ENCODE measurements at places on chromosomes 16 and 17. TPM values are rescaled to one million over a fixed set of nuclear protein-coding genes. Genes with fewer than 3 reads are reported as not detected.

- H3K4me3 ChIP-seq = no peak overlapping the region
- no peaks in the 10 kb centered on the region for H3K27me3 ChIP-seq
Observed at GRCh38 chr16:77869997-77870813, 81.8 kb downstream of the VAT1L start.

DNA sequence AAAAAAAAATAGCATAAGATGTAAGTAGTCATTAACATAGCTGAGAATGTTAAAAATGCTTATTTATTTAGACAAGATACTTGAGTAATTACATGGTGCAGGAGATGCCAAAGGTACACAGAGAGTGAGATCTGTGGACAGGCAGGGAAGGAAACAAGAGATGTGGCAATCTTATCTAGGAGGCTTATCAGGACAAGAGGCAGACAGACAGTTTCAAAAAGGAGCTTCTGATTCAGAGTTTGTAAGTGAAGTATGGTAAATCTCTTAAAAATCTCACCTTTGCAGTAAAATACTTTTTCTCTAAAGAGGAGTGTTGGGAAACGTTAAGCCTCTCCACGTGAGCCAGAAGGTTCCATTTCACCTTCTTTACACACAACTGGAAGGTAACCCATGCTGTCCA, 19.9 kb upstream of the GHDC start:
- no peaks in the 10 kb centered on the region for H3K27me3 ChIP-seq
- DNase-seq = no peak
- H3K36me3 ChIP-seq = peaks cover 17% of the 10 kb centered on the region
- no peak overlapping the region for H3K4me3 ChIP-seq
- H3K4me1 ChIP-seq = no peaks in the 10 kb centered on the region
- no peak overlapping the region for H3K27ac ChIP-seq

DNA sequence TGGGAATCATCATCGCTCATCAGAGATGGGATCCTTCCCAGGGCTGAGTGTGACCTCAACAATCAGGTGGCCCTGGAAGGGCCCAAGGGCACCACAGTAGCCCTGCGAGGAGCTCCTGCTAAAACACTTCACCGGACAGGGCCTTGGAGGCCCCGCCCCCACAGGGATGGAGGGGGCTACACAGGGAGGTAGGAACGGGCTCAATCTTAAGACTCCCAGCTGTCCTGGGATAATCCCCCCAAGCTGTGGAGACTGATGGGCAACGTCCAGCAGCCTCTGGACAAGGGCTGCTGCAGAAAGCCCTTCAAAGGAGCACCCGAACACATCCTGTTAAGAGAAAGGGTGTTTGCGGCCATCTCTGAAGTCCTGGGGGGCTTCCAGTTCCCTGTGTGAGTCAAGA, 60.4 kb downstream of the ZNF423 start:
- H3K27ac ChIP-seq = no peak overlapping the region

DNA sequence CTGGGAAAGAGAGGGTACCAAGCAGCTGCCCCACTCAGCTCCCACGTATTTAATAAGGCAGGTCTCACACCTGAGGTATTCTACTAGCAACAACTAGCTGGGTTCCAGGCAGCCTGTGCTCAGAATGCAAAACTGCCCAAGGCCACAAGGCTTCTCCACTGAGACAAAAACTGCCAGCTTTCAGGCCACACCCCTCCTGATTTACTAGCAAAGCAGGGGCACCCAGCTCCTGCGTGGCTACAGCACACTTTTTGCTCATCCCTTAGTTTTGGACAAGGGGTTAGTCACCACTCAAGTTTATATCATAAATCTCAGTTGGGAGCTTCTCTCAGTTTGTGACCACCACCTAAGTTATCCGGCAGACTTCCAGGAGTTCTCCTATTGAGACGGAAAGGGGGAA, 494.6 kb downstream of the CDH11 start:
- no peak overlapping the region for H3K4me3 ChIP-seq
- H3K36me3 ChIP-seq = no peaks in the 10 kb centered on the region
- no peak for DNase-seq

GRCh38 chr16:12170103-12171040, 193.8 kb downstream of the SNX29 start:
- no peak overlapping the region for H3K4me3 ChIP-seq
- no peak for DNase-seq
- H3K4me1 ChIP-seq = no peaks in the 10 kb centered on the region

Gene C17orf78
- total RNA-seq = not detected

GRCh38 chr16:55323637-55324271, at the start of gene IRX6:
Gene IRX6 (plus strand): TSS chr16:55324203. CDS start chr16:55325092, 889 bp downstream.
- H3K4me3 ChIP-seq = no peak within 1 kb of the TSS
- H3K27ac ChIP-seq = no peak within 1 kb of the TSS
- H3K36me3 ChIP-seq = no peaks in the 10 kb centered on the region
- H3K4me1 ChIP-seq = peaks cover 5% of the 10 kb centered on the region
- peak; percentile 84 for DNase-seq
- H3K27me3 ChIP-seq = peaks cover 13% of the 10 kb centered on the region

DNA sequence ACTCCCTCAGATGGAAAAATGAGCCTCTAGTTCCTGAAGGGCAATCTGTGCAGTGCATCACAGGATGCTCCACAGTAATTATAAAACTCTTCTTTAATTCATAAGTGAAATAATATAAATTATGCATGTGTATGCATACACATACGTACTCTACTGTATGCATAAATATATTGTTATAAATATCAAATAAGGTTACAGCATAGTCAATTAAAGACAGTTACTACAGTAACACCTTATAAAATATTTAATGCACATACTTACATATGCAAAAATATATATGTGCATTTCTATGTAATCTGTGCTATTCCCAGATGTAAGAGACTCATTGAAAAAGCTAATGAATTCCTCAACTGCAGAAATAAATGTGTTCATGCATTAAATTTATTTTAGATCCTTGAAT, 1515.1 kb downstream of the CDH11 start:
- H3K27me3 ChIP-seq = no peaks in the 10 kb centered on the region
- DNase-seq = no peak
- H3K27ac ChIP-seq = no peak overlapping the region
- no peaks in the 10 kb centered on the region for H3K36me3 ChIP-seq
- H3K4me3 ChIP-seq = no peak overlapping the region

Gene STH
- not detected for total RNA-seq

Gene TAC4
- 0.47 TPM for total RNA-seq

Gene VMO1
- 3.0 TPM for total RNA-seq

DNA sequence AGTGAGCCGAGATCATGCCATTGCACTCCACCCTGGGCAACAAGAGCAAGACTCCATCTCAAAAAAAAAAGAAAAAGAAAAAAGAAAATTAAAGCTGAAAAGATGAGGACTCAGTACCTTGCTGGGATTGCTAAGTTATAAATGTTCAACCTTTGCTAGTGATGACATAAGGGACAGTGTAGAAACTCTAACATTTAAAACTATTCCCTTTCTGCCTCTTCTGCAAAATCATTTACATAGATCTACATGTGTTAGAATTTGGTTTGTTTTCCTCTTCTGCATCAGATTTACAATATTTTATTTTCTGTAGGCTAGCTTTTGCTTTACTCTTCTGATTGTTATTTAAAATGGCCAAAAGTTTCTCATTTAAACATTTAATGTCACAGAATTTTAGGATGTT, 49.5 kb upstream of the HAS3 start:
- no peaks in the 10 kb centered on the region for H3K4me1 ChIP-seq
- no peaks in the 10 kb centered on the region for H3K36me3 ChIP-seq
- no peaks in the 10 kb centered on the region for H3K27me3 ChIP-seq
- H3K4me3 ChIP-seq = no peak overlapping the region

Gene HASPIN
- 0.38 TPM for total RNA-seq

- H3K4me3 ChIP-seq = no peak overlapping the region
- H3K36me3 ChIP-seq = no peaks in the 10 kb centered on the region
- no peaks in the 10 kb centered on the region for H3K27me3 ChIP-seq
- H3K4me1 ChIP-seq = no peaks in the 10 kb centered on the region
- DNase-seq = no peak
Observed at GRCh38 chr17:55549140-55549539, 37.9 kb upstream of the SMIM36 start.

DNA sequence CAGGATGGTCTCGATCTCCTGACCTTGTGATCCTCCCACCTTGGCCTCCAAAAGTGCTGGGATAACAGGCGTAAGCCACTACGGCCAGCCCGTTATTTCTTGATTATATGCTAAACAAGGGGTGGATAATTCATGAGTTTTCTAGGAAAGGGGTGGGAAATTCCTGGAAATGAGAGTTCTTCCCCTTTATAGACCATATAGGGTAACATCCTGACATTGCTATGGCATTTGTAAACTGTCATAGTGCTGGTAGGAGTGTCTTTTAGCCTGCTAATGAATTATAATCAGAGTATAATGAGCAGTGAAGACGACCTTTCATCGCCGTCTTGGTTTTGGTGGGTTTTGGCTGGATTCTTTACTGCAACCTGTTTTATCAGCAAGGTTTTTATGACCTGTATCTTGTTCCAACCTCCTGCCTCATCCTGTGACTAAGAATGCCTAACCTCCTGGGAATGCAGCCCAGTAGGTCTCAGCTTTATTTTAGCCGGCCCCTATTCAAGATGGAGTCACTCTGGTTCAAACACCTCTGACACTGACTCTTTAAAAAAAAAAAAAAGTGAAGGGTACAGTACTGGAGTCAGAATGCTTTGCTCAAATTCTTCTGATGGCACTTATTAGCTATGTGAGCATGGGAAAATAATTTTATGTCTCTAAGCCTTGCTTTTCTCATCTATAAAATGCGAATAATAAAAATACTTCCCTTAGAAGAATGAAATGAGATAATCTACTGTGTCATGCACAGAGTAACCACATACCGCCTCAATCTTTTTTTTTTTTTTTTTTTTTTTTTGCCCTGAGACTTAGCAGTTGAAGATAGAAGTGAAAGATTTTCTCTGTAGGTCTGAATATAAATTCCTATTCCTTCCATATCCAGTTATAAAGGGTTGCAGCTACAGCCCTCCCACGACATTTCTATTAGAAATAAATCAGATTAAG, 5.1 kb upstream of the CALCOCO2 start:
- H3K27me3 ChIP-seq = no peaks in the 10 kb centered on the region
- H3K4me3 ChIP-seq = no peak overlapping the region
- no peak for DNase-seq
- no peaks in the 10 kb centered on the region for H3K36me3 ChIP-seq
- H3K4me1 ChIP-seq = no peaks in the 10 kb centered on the region

Gene AIPL1
- total RNA-seq = not detected

GRCh38 chr16:77450790-77451487, 16.1 kb upstream of the ADAMTS18 start:
- H3K27ac ChIP-seq = no peak overlapping the region
- no peaks in the 10 kb centered on the region for H3K4me1 ChIP-seq
- no peak overlapping the region for H3K4me3 ChIP-seq
- H3K27me3 ChIP-seq = no peaks in the 10 kb centered on the region
- H3K36me3 ChIP-seq = no peaks in the 10 kb centered on the region

Gene CSH1
- not detected for total RNA-seq

Gene NGFR
- total RNA-seq = 13.2 TPM

Gene CDK3
- 7.1 TPM for total RNA-seq

DNA sequence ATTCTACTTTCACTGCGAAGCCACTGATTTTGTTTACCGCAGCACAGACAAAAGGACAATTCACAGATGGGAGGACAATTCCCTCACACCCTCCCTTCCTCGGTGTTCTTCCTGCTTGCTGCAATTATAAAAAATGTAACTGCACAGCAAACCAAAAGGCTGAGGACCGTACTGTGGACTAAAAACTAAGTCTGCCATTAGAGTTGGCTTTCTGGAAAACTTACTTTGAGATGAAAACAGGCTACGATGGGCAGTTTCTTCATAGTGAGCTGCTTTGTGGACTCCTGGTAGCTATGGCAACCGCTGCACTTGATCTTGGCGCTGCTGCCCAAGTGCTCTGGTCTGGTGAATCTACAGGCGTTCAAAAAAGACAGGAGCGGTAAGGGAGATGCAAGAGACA, 35.2 kb downstream of the USP22 start:
- no peak overlapping the region for H3K4me3 ChIP-seq
- H3K27ac ChIP-seq = no peak overlapping the region
- no peak for DNase-seq
- H3K27me3 ChIP-seq = no peaks in the 10 kb centered on the region
- no peaks in the 10 kb centered on the region for H3K4me1 ChIP-seq

Gene CA4
- total RNA-seq = 25.3 TPM

Gene KLHL11
- 16.1 TPM for total RNA-seq

- no peaks in the 10 kb centered on the region for H3K36me3 ChIP-seq
- H3K4me1 ChIP-seq = no peaks in the 10 kb centered on the region
- DNase-seq = no peak
Observed at GRCh38 chr17:41510251-41511065, 5.0 kb upstream of the KRT13 start.

GRCh38 chr17:63477480-63478440, 899 bp downstream of the ACE start:
- peaks cover 4% of the 10 kb centered on the region for H3K27me3 ChIP-seq
- peaks cover 3% of the 10 kb centered on the region for H3K36me3 ChIP-seq
- no peak overlapping the region for H3K27ac ChIP-seq

- H3K27ac ChIP-seq = no peak overlapping the region
- H3K4me3 ChIP-seq = no peak overlapping the region
- peaks cover under 1% of the 10 kb centered on the region for H3K4me1 ChIP-seq
- no peaks in the 10 kb centered on the region for H3K27me3 ChIP-seq
- no peaks in the 10 kb centered on the region for H3K36me3 ChIP-seq
- no peak for DNase-seq
Observed at GRCh38 chr16:50251375-50252081, 14.8 kb upstream of the ADCY7 start.

DNA sequence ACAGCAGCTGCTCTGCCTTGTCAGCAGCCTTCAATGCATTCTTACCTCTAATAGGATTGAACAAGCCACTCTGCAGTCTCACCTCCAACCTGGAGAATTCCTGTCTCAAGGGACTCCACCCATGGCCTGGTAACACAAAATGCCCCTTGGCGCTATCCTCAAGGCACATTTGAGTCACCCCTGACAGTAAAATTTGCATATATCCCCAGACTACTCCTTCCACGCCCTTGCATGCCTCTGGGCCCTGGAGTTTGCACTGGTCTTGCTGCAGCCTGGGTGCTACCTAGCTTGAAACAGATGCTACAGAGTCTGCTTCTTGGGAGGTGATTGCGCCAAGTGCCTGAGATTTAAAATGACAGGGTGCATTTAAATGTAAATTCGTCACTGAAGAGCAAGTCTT, 391.4 kb upstream of the MAF start:
- no peaks in the 10 kb centered on the region for H3K4me1 ChIP-seq
- H3K27ac ChIP-seq = no peak overlapping the region
- H3K36me3 ChIP-seq = no peaks in the 10 kb centered on the region
- no peaks in the 10 kb centered on the region for H3K27me3 ChIP-seq
- no peak for DNase-seq
- H3K4me3 ChIP-seq = no peak overlapping the region

Gene ALDH3A1
- total RNA-seq = 1.4 TPM

DNA sequence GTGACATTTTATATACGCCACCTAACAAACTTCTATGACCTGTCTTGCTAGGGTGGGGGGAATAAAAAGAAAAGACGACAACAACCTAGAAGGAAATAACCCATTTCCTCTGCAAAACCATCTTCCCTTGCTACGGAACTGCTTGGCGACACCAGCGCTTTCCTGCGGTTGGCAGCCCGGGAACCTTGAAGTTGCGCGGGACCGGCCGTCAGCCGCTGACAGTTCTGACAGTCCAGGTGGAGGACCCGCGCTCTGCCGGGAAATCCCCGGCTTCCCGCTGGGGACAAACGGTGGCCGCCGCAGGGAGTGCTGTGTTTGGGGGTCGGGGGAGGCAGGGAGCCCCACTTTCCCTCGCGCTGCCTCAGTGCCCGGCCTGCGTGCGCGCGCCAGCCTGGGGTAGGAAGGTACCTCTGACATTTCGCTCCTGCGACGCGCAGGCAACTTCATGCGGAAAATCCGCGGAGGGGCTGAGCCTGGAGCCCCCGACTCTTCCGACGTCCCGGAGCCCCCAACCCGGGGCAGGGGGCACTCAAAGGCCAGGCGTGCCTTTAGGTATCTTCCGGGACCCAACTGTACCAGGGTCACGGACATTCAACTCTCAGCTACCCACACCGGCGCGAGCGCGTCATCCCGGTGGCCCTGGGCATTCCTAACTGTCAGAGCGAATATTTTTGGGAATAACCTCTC, 516 bp downstream of the SLC16A6 start:
- peaks cover 10% of the 10 kb centered on the region for H3K27me3 ChIP-seq
- peak overlapping the region; percentile 38 for H3K27ac ChIP-seq
- no peaks in the 10 kb centered on the region for H3K36me3 ChIP-seq
- H3K4me3 ChIP-seq = peak overlapping the region; percentile 30

Measured in kidney (tissue), 22 donors.